ENCODE measurements at places on chromosomes 11 and 22.

DNA sequence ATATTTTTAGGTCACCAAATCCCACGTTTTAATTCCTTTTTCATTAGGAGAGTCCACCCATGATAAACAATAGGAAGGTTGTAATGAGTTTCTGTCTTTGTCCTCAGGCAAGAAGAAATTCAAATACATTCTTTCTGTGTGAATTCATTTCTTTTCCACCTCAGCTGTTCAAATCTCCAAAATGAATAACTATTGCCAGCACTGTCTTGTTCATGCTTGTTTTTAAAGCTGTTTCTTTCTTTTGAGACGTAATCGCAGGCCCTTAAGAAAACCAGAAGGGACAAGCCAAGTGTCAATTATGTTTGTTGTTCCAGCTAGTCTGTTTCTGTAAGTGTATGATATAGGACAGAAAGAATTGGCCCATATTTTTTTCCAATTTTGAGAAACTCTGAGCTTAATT, 20.2 kb downstream of the MMP27 start:
- DNase-seq, result no peak

DNA sequence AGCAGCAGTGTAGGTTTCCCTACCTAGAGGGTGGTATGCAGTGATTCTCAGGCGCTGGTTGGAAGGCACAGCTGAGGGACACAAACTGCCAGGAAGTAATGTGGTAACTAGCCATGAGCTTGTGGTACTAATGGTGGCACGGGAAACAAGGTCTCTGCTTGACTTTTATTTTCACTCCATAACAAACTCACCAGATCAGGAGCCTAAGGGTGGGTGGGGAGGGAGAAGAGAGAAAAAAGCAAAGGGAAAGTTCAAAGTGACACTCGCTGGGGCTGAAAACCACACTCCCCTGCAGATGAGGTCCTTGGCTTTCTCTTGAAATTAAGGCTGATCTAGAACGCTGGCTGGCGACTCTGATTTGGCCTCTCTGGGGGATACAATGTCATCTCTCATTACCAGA, 22.0 kb downstream of the TRAF6 start:
- no peak for DNase-seq

DNA sequence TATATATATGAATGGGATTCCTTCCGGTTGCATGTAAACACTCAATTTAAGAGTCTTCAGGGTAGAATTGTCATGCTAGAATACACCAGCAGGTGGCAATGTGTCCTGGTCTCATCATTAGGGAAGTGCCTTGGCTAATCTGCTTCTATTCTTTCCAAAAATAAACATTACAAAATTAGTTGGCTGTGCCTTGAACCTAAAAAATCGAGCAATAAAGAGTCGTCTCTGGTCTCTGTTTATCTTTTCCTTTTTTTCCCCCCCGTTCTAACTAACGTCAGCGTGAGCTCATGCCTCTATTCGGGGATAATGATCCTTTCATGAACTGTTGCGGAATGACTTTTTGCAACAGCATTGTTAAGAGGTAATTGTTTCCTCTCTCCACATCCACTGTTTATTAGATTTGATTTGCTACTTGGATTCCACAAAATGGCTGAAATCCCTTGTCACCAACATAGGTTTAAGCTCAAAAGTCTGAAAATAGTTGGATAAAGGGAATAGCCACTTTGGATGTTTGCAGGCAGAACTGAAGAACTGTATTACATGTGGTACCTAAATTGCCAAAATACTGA, 1.2 kb upstream of the ARHGEF12 start:
- no peak for DNase-seq

DNA sequence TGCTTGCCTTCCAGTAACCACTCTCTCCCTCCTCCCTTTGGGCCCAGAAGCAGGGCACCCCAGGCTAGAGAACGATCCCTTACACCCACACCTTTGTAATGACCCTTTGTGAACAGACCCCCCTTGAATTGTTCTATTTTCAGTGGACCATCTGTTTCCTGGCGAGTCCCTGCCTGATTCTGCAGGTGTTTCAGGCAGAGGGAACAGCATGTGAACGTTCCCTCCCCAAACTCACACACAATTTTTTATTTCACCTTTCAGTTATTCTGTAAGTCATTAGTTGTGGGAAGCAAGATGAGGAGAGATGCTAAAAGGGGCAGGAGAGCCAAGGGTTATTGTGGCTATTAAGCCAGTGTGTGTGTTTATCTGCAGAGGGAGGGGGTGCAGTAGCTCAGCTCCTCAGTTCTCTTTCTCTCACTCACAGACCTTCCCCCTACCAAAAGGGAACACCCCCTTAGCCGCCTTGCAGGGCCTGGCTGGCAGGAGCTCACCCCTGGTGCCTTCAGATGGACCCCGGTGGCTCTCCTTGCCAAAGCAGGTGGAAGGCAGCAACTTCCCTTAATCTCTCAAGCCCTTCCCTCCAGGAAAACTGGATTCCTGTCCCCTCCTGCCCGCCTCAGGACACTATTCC, 64.8 kb upstream of the SPON1 start:
- no peak for DNase-seq

DNA sequence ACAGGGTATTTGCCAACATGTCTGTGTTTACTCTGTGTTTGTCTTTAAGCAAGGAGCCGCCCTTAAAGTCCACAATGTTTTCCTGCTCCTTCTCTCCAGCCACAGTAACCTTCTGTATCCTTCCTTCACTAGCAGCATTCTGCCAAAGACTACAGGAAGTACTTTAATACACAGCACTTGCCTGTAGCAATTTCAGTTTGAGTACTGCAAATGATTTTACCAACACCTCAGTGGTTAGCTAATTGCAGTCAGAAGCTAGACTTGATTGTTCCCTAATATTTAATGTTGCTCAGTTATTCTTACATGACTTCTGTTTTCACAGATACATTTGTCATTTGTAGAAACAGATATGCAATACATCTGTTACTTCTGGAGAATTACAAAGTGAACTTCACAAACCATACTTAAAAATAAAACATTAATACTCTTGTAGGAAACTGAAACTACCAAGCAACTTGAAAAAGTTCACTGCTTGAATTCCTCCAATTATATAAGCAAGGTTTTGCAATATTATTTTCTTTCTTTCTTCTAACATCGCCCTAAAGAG, 69.1 kb downstream of the FCHSD2 start:
- no peak for DNase-seq

GRCh38 chr22:19784384-19785175, 24.0 kb downstream of the TBX1 start:
- no peak for DNase-seq

- no peak for DNase-seq
These were observed 12.6 kb downstream of the MS4A15 start for GRCh38 chr11:60769273-60769672.

DNA sequence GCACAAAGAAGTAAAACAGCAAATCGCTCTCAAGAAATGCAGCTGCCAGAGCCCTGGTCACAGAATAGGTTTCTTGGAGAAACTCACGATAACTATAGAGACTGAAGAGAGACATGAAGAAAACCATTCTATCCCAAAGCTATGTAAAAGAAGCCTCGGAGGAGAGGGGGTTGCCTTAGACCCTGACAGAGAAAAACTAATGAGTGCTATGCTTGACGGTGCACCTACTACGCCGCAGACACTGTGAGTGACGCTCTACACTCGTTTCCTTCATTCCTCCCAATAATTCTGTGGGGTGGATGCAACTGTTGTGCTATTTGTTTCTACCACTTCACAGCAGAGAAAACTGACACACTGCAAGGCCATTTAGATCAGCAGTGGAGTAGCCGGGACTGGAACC, 121.8 kb downstream of the ETS1 start:
- no peak for DNase-seq

- DNase-seq, result no peak
These were observed 6.4 kb downstream of the MUC5AC start for GRCh38 chr11:1163911-1164735.

- DNase-seq, result no peak
These were observed 752.7 kb downstream of the KCNA4 start for GRCh38 chr11:29263971-29264682.

DNA sequence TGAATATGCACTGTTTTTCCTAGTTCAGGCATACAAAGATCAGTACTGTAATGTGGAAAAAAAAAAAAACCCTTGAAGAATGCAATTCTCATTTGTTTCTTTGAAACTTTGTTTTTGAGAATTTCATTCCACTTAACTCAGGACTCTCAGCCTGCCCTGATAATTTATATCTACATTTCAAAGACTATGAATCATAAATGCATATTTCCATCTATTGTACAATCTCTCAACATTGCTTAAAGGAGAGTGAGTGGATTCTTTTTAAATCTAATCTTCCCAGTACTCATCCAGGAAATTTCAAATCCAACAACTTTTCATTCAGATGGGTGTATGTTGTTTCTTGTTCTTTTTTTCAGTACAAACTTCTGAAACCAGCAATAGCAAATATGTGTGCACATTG, 322.2 kb upstream of the DDI1 start:
- no peak for DNase-seq

GRCh38 chr11:5737670-5738392, 1.6 kb downstream of the OR56B1 start:
- DNase-seq, result no peak

DNA sequence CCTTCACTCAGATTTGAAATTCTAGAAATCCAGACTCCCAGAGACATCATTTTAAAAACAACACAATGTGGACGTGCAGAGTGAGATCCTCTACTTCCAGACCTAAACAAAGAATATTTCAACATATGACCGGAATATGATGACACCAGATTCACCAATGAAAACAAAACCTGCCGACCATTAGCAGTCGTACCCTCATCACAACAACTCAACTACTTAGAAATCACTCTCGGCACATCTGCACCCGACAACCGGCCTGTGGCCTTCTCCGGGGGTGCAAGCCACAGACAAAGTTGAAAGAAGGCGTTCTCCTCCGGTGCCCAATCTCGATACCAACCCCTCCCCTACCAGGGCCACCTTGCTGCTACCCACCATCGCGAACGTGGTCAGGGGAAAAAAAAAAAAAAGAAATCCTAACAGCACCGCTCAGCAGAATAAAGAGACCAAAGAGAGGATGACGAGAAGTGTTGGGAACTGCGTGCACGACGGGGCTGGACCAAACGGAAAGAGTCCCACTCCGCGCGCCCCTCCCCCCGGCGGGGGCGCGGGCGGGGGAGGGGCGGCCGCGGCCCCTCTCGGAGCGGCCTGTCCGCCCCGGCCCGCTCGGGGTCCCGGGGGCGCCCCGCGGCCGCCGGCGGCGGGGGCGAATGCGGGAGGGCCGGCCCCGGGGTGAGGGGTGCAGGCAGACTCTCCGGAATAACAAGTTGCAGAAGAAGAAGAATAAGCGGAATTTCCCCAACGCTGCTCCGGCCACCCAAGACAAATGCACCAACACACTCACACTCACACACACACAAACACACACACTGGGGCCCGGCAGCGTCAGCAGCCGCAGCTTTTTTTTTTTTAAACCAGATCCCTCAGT, 1.7 kb downstream of the PHF21A start:
- DNase-seq, result peak; percentile 8

DNA sequence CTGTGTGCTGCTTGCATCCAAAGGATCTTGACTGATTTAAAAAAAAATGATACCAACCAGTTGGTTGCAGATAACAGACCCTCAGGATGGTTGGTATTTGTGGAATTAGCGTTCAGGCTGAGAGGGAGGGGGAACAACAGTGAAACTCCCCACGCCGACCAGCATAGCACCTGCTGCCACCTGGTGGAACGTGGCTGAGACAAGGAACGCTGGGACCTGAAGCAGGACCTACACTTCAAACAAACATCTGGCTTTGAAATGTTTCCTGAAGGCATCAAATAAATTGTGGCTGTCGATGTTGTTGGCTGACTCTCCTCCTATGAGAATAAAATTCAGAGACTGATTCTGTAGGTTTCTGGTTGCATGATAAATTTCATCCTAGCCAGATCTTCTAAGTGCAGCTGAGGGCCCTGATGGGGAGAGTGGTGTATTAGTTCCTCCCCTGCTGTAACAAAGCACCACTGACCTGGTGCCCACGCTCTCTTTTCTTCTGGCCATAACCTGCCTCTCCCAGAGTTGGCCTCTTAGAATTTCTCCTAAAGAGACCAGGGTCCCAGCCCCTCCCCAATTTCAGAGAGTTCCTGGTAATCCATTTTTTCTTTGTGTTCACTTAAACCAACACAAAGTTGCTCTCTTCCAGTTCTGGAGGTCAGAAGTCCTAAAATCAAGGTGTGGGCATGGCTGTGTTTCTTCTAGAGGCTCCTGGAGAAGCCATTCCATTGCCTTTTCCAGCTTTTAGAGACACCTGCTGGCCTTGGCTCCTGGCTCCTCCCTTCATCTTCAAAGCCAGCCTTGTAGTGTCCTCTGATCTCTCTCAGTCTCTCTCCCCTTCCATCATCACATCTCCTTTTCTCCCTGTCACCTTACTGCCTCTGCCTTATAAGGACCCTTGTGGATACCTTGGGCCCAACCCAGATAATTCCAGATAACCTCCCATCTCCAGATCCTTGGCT, 17.3 kb downstream of the APOL2 start:
- DNase-seq, result no peak
